H9 (cell line): ENCODE measurements at places on chromosomes 6 and 20.

GRCh38 chr20:38139977-38140753 lies 24.9 kb downstream of the TGM2 start:
- DNase-seq = no peak

- no peak for DNase-seq
Measured at GRCh38 chr6:48031711-48032110, 79.3 kb downstream of the PTCHD4 start.

DNA sequence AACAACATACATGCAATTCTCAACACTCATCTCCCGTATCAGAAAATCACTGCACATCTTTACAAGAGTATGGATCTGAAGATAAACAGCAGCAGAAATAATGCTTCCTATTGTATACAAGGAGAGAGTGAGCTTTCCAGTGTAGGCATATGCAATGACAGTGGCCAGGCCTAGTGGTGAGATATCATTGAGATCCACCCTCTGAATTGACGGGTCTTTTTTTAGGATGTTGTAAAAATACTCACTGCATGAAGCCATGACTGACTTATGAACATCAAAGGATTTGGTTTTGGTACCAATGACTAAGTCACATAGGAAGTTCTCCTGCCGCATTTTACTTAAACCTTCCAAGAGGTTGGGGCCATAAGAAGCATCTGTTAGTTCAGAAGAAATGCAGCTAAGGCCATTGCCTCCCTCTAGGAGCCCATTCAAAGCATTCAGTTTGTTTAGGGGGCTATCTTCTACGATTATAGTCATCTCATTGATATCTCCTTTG lies 10.8 kb downstream of the KLHL31 start:
- no peak for DNase-seq

DNA sequence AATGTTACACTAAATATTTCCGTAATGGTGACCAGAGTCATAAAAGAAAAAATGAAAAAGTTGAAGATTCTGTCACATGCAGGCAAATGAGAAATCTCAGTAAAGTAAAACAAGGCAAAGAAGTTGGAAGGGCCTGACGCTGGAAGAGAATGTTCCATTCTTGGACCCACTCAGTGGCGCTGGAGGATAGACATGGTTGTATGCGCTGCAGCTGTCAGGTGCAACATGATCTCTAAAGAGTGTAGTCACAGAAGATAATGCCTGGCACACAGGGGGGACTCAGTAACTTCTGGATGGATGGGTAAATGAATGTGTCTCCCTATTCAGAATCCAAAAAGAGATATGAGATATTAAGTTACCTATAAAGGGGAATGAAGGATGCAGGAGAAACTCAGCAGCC lies 116.3 kb downstream of the FAXC start:
- no peak for DNase-seq

DNA sequence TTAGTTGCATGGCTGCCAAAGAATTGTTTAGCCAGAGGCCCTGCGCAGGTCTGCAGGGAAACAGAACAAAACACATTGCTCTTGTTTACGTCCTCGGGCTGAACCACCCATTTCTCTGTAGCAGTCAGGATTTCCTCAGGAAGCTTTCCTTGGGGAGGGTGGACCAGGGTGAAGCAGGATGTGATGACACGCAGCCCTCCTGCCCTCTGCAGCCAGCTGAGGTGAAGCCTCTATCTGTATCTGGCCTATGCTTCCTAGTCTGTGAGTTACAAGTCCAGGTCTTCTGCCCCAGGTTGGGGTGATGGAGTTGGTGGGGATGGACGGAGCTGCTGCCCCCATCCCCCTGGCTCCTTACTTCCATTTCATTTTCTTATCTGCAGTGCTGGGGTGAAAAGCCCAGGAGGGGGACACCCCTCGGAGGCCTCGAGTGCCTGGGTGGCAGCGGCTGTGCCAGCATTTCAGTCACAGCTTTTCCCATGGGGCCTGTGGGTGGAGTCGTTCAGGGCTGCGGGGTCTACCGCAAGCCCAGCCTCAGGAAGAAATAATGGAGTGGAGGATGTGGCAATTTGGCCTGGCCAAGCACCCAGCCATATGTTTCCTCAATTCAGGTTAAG lies 24.9 kb downstream of the SASH1 start:
- peak; percentile 56 for DNase-seq

- DNase-seq = no peak
Measured at GRCh38 chr6:138004430-138005287, 102.6 kb downstream of the PERP start.

- DNase-seq = no peak
Measured at GRCh38 chr6:105320271-105320670, 82.6 kb downstream of the PREP start.

DNA sequence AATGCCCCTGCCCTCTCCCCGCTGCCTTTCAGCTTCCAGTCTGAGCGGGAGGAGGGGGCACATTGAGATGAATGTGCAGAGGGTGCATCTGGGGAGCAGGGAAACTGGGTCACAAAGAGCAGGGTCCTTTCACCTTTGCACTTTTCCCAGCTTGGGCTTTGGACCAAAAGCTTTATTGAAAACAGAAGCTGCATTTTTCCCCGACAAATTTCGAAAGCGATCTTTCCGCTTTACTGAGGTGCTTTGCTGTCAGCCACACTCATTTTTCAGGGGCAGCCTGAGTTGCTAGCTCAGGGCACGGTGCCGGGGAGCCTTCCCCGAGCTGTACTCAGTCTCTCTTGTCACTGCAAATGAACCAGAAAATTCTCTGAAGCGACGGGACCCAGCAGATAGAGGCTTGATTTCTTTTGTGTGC lies 283.7 kb upstream of the SOX4 start:
- DNase-seq = no peak
